ENCODE measurements at places on chromosomes 1 and 21.
A peak's percentile ranks its signal among the peaks of the same experiment; 100 is the strongest.

GRCh38 chr1:58155418-58156123, 391.0 kb downstream of the OMA1 start:
- no peak for DNase-seq

DNA sequence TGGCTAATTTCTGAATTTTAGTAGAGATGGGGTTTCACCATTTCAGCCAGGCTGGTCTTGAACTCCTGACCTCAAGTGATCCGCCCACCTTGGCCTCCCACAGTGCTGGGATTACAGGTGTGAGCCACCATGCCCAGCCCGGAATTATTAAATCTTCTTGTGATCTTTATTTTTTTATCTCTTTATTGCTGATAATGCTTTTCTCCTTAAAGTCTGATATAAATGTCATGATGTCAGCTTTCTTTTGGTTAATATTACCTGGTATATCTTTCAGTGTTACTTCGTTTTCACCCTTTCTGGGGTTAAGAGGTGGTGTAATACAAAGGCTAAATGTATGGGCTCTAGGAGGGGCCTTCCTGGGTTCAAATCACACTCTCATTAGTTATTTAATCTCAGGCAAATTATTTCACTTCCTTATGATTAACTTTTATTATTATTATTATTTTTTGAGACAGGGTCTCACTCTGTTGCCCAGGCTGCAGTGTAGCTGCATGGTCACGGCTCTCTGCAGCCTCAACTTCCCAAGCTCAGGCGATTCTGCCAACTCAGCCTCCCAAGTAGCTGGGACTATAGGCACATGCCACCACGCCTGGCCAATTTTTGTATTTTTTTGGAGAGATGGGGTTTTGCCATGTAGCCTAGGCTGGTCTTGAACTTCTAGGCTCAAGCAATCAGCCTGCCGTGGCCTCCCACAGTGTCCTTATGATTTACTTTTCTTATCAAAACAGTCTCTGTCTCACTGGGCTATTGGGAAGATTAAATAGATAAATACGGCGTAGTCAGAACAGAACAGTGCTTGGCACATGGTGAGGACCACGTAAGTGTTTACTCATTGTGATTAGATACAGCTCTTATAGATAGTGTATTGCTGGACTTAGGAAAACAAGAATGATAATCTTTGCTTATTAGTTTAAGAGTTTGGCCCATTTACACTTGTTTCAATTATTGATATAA, 216.5 kb downstream of the URB2 start:
- DNase-seq: no peak

- no peak for DNase-seq
Measured at GRCh38 chr1:48676822-48677221, 99.9 kb downstream of the BEND5 start.

DNA sequence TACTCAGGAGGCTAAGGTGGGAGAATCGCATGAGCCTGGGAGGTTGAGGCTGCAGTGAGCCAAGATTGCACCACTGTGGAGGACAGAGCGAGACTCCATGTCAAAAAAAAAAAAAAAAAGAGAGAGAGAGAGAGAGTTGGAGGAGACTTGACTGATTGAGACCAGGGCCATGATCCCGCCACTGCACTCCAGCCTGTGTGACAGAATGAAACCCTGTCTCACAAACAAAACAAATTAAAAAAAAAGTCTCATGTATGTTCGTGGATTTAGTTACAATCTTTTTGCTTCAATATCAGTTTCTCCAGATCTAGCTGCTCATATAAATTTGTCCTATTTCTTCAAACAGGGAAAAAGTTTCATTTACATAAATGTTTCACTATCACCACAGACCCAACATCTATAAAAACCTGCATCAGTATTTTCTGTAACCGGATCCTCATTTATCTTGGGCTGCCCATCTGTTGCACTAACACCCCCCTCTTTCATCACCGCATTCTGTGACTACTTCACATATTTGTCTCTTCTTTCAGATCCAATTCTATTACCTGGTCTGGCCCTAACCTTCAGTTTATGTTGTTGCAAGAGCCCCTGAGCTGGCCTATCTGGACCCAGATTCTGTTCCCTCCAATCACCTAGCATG, 127.0 kb downstream of the GREM2 start:
- DNase-seq: no peak

GRCh38 chr1:63866084-63866483, 92.3 kb downstream of the ROR1 start:
- DNase-seq: no peak

- no peak for DNase-seq
Measured at GRCh38 chr1:70487459-70487815, 76.4 kb downstream of the CTH start.

DNA sequence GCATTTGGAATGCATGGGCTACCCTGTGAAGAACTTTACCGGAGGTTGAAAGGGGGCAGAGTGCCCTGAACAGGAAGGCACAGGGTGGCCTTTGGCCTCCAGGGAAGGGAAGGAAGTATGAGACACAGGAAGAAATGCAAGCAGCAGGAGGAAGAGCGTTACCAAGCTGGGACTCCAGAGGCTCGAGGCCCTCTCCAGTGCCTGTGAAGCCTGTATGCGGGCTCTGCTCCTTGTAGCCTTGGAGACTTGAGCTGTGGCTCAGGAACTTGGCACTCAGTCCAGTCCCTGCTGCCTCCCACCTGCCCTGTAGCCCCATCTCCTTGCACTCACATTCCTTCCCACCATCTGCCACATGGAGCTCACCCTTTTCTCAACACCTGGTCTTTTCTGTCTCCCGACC, 33.5 kb upstream of the RNF19B start:
- DNase-seq: no peak

DNA sequence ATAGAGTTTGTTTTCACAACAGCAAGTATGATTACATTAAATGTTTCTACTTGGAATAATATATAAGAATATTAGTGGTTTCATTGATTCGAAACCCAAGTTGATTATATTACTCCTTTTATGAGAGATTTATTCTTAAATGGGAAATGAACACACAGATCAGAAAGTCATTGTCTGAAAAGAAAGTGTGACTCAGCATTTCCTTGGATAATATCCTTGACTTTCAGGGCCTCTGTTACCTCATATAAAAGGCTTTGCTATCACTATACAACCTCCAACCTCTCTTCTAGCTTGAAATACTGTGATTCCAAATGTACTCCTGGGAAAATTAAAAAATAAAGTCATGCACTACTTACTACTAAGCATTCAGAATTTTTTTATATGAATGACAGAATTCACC, 295.3 kb upstream of the LYPLAL1 start:
- DNase-seq: no peak

DNA sequence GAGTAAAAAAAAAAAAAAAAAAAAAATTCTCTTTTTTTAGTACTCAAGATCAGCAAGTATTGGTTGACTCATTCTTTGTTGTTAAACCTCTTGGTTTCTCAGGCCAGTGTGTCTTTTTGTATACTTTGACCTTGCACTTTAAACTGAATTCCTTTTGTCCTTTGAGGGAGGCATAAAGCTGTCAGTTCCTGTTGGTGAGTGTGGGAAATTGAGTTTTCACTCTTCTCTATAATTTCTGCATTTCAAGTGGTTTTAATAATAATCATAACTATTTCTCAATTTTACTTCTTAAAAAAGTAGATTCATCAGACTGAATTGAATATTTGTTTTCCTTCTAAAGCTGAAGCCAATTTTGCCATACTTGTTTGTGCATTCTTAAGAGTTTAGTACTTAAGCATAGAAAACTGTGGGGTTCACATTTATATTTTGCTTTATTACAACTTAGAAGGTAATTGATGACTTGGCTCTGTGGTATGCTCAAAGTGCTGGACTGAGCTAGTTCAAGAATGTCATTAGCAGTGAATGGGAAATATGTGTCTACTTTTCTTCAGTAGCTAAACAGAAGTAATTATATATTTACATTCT, 43.4 kb downstream of the ITSN1 start:
- peak; percentile 29 for DNase-seq

GRCh38 chr21:38492007-38492406, 6.3 kb downstream of the ERG start:
- DNase-seq: no peak

DNA sequence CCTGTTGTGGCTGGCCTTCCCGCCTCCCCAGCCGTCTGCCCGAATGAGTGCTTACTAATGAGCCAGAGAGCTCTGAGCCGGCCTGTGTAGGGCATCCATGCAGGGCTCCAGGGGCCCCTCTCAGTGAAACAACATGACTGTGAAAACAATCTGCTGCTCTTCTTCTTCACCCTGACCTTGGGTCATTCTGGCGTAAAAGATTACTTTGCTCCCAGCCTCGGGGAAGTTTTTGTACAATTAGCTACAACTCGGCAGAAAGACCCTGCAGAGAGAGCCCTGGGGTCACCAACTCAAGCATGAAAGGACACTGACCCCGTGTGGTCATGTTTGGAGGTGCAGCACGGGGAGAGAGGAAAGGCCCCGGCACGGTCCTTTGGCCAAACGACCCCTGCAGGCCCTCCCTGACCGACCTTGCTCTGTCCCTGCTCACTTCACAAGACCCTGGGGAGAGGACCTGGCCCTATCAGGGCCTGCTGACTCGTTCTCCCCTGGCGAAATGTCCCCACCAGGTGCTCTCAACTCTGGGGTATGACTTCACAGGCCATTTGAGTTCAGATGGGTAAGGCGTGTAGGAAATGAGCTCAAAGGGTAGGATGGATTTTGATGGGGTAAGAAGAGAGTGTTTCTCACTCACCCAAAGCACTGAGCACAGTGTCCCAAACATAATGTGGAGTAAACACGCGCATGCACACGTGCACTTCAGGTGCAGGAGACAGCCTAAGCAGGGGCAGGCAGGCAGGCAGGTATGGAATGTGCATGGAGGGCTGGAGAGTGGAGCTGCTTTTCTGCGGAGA, 22.9 kb upstream of the FAM20B start:
- peak; percentile 64 for DNase-seq

GRCh38 chr1:165610866-165611265, 20.2 kb upstream of the MGST3 start:
- DNase-seq: no peak

- no peak for DNase-seq
Measured at GRCh38 chr1:204623894-204624361, 61.6 kb downstream of the LRRN2 start.

- DNase-seq: peak; percentile 46
Measured at GRCh38 chr1:170494369-170494768, 37.6 kb upstream of the GORAB start.

DNA sequence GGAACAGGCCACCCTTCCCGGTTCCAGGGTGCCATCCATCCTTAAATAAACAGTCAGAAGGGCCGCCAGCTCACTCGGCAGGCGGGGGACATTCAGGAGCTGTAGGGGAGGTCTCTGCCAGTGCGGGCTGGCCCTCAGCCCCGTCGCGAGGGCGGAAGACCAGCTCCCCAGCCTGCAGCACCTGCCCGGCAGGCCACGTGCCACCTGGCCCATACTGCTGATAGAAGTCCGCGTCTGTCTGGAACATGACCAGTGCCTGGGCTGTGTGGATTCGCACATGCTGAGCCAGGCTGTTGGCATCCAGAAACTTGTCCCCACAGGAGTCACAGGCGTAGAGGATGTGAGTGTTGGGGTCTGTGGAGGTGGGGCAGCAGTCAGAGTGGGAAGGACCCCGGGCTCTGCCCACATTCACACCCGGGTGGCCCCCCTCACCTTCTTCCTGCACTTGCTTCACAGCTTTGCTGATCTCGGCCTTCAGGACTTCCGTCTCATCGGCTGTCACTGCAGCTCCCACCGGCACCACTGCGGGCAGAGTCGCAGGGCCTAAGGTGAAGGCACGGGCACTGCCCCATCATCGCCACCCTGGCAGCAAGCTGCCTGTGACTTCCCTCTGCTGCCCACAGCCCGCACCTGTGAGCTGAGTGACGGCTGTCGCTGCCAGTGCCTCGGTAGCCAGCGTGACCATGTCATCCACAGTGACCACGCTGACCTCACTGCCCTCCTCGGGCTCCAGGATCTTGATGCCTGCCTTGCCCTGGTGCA, 33.8 kb downstream of the ZBTB17 start:
- DNase-seq: no peak
